Hair follicular keratinocyte (primary cell): ENCODE measurements at places on chromosomes 7 and 10. TPM values are rescaled to one million over a fixed set of nuclear protein-coding genes. Genes with fewer than 3 reads are reported as not detected.

ECD gene
- total RNA-seq, result 27.9 and 32.3 TPM in 2 replicates

DNAJC12 gene
- 0.23 and 0.57 TPM in 2 replicates for total RNA-seq

ACSM6 gene
- total RNA-seq, result not detected in 2 replicates

TIMM23B gene
- 11.5 and 12.0 TPM in 2 replicates for total RNA-seq

CYP3A5 gene
- 0.53 and 2.3 TPM in 2 replicates for total RNA-seq

LRMDA gene
- total RNA-seq, result 0.11 and 0.39 TPM in 2 replicates

TAS2R3 gene
- total RNA-seq, result 0.16 TPM in 1 of 2 replicates, not detected in the other

VGF gene
- total RNA-seq, result 0.08 TPM in 1 of 2 replicates, not detected in the other

IL6 gene
- total RNA-seq, result 3.3 TPM in 1 of 2 replicates, not detected in the other

ENTPD1 gene
- total RNA-seq, result not detected in 2 replicates

TMEM140 gene
- total RNA-seq, result not detected in 2 replicates

CPXM2 gene
- total RNA-seq, result under 0.01 and 0.04 TPM in 2 replicates

CYP2C19 gene
- not detected in 2 replicates for total RNA-seq

BTBD16 gene
- total RNA-seq, result 0.15 and 0.47 TPM in 2 replicates

OR6V1 gene
- not detected in 2 replicates for total RNA-seq
